Right renal pelvis (tissue), 4 donors: ENCODE measurements at places on chromosomes 5 and 9. TPM values are rescaled to one million over a fixed set of nuclear protein-coding genes. Genes with fewer than 3 reads are reported as not detected.

SOHLH1 gene
- polyA plus RNA-seq = not detected

GDF9 gene
- 1.9 TPM for polyA plus RNA-seq

SIT1 gene
- 0.28 TPM for polyA plus RNA-seq

- DNase-seq = no peak
These were observed 6.9 kb downstream of the GM2A start for GRCh38 chr5:151259931-151260330.
